NAMALWA (cell line): ENCODE measurements at places on chromosomes 5 and 9.

- DNase-seq, result no peak
These were observed 1.5 kb upstream of the RNF145 start for GRCh38 chr5:159210846-159211245.

- no peak for DNase-seq
These were observed at the start of gene FBLL1 for GRCh38 chr5:168528521-168529373. TSS of gene FBLL1 (plus strand) at chr5:168529305. CDS start at chr5:168529505, 200 bp downstream.

DNA sequence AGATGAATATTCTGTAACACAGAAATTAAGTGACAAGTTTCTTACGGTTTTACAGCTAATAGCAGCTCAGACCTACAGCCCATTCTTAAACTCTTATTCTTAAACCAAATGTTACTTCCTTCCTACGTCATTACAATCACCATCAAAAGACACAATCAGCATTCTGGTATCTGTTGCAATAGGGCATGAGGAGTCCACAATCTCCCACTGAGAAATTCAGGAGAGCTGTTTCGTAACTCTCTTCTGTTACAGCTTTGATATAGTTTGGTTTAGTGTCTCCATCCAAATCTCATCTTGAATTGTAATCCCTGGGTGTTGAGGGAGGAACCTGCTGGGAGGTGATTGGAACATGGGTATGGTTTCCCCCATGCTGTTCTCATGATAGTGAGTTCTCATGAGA, 163.4 kb downstream of the GAS1 start:
- no peak for DNase-seq

- DNase-seq, result peak; percentile 11
These were observed 165.2 kb downstream of the TMEM38B start for GRCh38 chr9:105859428-105860091.

- no peak for DNase-seq
These were observed 68.2 kb upstream of the CHD1 start for GRCh38 chr5:98997000-98997399.

GRCh38 chr5:113652161-113652560, 138.7 kb downstream of the YTHDC2 start:
- DNase-seq, result no peak

DNA sequence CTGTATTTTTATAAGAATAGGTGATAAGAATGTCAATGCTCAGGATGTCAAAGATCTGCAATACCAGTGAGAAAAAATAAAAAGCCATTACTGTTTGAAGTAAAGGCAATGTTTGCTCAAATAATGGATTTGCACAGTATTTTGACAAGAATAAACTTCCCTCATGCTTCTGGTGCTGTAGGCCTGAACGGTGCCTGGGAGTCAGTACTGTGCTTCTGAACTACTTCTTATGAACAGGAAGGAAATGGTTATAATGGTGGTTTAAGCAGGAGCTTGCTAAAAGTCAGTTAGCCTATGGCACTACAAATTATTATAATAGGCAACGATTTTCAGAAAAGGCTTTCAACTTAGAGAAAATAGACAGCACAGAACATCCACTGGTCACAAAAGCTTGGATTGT, 548.3 kb upstream of the CDH18 start:
- DNase-seq, result no peak
